ENCODE measurements at places on chromosomes 3 and 15.
A peak's percentile ranks its signal among the peaks of the same experiment; 100 is the strongest.

GRCh38 chr3:157300981-157301663 lies 135.5 kb upstream of the PTX3 start:
- no peak for DNase-seq

GRCh38 chr3:188446014-188446413 lies 292.1 kb downstream of the LPP start:
- DNase-seq: no peak

DNA sequence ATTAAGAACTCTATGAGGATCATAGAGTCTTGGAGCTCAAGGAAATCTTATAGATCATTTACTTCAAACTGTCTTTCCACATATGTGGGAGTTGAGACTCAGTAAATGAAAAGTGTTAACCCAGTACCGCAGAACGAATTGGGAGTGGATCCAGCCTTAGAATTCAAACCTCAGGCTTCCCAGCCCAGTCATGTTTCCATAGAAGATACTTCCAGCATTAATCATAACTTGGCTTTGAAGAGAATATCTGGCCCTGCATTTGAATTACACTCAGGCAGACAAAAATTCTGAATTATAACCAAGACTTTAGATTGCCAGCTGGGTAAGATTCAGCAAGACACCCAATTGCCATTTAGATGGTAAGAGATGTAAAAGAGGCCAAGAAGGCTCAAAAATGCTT lies 972.0 kb downstream of the TUSC7 start:
- peak; percentile 81 for DNase-seq

GRCh38 chr3:13158871-13159270 lies 85.6 kb upstream of the IQSEC1 start:
- DNase-seq: no peak

All from fibroblast of skin of abdomen (primary cell).